Caco-2 (cell line): ENCODE measurements at places on chromosomes 2 and 18.

DNA sequence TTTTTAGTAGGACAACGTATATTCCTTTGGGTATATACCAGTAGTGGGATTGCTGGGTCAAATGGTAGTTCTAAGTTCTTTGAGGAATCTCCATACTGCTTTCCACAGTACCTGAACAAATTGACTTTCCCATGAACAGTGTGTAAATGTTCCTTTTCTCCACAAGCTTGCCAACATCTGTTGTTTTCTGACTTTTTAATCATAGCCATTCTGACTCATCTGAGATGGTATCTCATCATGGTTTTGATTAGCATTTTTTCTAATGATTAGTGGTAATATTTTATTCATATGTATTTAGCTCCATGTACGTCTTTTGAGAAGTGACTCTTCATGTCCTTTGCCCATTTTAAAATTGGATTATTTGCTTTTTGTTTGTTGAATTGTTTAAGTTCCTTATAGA lies 58.4 kb upstream of the CERS6 start:
- no peak for DNase-seq

DNA sequence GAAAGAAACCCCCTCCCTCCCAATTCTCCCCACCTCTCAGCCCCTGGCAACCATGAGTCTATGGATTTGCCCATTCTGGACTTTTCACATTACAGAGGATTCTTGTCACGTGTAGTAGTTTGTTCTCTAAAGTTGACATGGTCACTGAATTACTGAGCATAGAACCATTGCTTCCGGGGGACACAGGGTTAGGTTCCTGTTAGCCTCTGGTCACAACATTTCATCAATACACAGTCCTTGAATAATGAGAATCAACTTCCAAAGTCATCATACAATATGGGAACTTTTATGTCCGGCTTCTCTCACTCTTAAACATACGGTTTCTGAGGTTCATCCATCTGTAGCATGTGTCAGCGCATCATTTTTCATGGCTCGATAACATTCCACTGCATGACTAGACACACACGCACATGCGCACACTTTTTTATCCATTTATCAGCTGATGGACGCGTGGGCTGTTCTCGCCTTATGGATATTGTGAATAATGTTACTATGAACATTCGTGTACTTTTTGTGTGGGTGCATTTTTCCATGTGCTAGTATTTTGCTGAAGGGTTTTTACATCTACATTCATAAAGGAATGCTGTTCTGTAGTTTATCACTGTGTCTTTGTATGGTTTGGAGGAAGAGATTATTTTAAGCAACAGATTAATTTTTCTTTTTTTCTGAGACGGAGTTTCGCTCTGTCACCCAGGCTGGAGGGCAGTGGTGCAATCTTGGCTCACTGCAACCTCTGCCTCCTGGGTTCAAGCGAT lies 48.1 kb downstream of the PARD6G start:
- no peak for DNase-seq

DNA sequence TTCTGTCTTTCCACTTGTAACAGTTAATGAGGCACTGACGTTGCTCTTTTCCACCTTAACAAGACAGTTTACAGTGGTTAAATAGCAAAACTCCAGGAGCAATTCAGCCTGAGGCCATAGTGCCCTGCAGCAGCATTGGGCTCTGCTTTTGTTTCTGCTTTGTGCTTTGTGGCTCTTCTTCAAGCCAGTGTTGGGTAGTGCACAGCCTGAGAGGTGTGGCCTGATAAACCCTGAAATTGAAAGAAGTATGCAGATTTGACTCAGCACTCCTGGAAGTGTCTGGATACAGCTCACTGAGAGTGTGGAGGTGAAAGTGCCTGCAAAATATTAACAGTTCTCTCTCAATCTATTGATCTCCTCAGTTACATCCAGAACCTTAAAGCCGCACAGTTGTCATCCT lies 63.0 kb downstream of the STK25 start:
- DNase-seq: no peak

GRCh38 chr2:157848213-157848612 lies 27.9 kb downstream of the ACVR1 start:
- DNase-seq: no peak

- no peak for DNase-seq
These were observed 63.8 kb downstream of the ARL6IP6 start for GRCh38 chr2:152782171-152782570.

- no peak for DNase-seq
These were observed 241.3 kb downstream of the PRKCE start for GRCh38 chr2:45892757-45893156.

DNA sequence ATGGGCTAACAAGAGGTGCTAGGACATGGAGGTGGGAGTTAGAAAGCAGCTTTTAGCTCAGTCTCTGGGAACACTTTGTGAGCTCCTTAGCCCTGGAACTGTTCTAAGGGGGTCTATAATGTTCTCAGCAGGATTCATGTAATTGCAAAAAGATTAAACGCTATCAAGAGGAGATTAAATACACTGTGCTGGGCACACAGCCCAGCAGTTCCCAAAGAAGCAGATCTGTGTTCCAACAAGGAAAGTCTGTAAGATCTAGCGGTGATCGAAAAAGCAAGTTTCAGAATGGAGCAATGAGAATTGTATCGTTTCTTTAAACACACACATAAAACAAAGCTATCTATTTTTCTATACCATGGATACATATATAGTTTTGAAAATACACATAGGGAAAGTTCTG lies 2.4 kb upstream of the ARID5A start:
- DNase-seq: no peak

GRCh38 chr2:233129351-233129978 lies 69.3 kb downstream of the INPP5D start:
- DNase-seq: no peak

DNA sequence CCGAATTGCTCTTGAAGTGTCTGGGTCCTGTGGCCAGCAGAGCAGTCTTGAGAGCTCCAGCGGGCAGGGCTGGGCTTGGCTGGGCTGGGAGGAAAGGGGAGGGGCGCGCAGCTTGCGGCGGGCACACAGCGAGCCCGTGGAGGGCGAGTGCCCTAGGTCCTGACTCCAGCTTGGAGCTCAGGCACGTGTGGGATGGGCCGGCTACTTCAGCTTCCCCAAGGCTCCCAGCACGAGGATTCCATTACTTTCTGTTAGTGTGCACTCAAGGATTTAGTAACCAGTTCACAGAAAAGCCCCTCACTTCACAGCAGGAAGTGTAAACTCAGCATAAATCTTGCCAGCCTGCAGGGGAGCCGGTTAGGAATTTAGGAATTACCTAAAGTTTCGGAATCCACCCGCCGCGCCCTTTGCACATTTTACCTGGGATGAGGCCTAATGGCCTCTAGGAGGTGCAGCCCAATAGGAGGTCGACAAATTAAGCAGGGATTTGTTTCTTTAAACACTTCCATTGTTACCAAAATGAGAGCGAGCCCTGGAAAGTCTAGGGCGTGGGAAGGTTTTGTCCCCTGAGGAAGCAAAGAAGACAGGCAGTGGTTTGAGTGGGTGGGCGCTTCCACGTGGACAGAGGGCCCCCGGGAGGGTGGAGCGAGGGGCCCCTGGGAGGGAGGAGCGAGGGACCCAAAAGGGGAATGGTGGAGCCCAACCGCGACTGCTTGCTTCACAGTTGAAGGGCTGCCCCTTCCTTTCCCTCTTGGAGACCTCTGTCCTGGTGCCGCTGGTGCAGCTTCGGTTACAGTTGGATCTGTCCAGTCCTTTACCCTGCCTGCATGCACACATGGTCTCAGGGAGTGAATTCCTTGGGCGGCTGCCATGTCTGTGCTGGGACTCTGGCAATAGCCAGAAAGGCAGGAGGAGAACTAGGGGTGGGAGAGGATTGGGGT lies 93.3 kb downstream of the CTAGE1 start:
- no peak for DNase-seq

GRCh38 chr2:67667054-67667908 lies 270.1 kb downstream of the ETAA1 start:
- DNase-seq: no peak

- no peak for DNase-seq
These were observed 149.8 kb upstream of the ITGA4 start for GRCh38 chr2:181307203-181307991.
